ENCODE measurements at places on chromosomes 1 and 21.

- no peak overlapping the region for H3K4me3 ChIP-seq
- H3K27me3 ChIP-seq = no peaks in the 10 kb centered on the region
- DNase-seq = no peak
- no peaks in the 10 kb centered on the region for H3K4me1 ChIP-seq
Observed at GRCh38 chr1:210702506-210702905, 373.8 kb downstream of the HHAT start.

DNA sequence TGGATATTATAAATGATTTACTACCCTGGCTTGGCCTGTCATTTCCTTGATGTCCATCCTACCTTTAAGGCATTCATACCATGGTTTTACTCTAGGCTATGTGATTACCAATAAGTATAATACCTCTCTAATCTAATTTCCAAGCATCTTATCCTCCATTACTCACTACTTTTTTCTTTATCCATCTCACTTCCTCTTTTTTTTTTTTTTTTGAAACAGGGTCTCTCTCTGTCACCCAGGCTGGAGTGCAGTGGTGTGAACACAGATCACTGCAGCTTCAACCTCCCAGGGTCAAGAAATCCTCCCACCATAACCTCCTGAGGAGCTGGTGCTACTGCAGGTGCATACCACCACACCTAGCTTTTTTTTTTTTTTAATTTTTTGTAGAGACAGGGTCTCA lies 39.9 kb downstream of the INKA2 start:
- peaks cover 2% of the 10 kb centered on the region for H3K4me1 ChIP-seq
- no peak overlapping the region for H3K27ac ChIP-seq
- H3K36me3 ChIP-seq = peaks cover 69% of the 10 kb centered on the region
- no peak overlapping the region for H3K4me3 ChIP-seq

- no peaks in the 10 kb centered on the region for H3K36me3 ChIP-seq
- H3K4me1 ChIP-seq = no peaks in the 10 kb centered on the region
- no peak for DNase-seq
- H3K4me3 ChIP-seq = no peak overlapping the region
Observed at GRCh38 chr1:17893891-17894631, 138.9 kb downstream of the ACTL8 start.

DNA sequence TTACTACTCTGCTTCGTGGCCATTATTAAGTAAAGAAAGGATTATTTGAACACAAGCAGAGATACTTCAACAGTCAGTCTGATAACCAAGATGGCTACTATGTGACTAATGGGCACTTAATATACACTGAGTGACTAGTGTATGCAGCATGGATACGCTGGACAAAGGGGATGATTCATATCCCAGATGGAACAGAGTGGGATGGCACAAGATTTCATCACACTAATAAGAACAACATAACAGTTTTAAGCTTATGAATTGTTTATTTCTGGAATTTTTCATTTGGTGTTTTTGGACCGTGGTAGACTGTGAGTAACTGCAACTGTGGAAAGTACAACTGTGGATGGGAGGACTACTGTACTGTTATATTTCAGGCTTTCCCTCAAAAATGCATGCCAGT lies 9.4 kb downstream of the ZCCHC17 start:
- H3K27me3 ChIP-seq = no peaks in the 10 kb centered on the region
- H3K27ac ChIP-seq = no peak overlapping the region
- H3K4me3 ChIP-seq = no peak overlapping the region
- H3K36me3 ChIP-seq = peaks cover 12% of the 10 kb centered on the region
- H3K4me1 ChIP-seq = no peaks in the 10 kb centered on the region
- DNase-seq = no peak

GRCh38 chr1:186806477-186806876 lies 22.3 kb upstream of the PLA2G4A start:
- no peaks in the 10 kb centered on the region for H3K27me3 ChIP-seq
- no peak overlapping the region for H3K27ac ChIP-seq
- no peaks in the 10 kb centered on the region for H3K36me3 ChIP-seq

DNA sequence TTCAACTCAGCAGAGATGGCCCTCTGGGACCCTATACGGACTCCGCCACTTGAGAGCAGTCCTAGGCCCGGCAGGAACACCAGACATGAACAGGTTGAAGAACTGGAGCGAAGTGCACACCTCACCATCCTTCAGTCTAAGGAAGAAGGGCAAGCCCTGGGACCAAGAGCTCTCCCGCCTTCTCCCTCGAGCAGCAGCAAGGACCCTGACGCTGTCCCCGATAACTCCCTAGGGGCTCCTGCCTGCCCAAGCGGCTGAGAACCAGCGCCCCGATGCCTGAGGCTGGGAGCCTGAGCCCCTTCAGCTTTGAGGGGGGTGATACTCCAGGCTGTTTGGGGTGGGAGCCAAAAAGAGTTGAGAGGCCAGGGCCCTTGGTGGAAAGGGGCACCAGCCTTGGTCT lies 10.2 kb downstream of the TMEM81 start:
- no peak overlapping the region for H3K4me3 ChIP-seq
- no peak overlapping the region for H3K27ac ChIP-seq
- no peaks in the 10 kb centered on the region for H3K36me3 ChIP-seq
- no peaks in the 10 kb centered on the region for H3K4me1 ChIP-seq

Measured in natural killer cell (primary cell).